ENCODE measurements at places on chromosomes 6 and 20.
A peak's percentile ranks its signal among the peaks of the same experiment; 100 is the strongest.

DNA sequence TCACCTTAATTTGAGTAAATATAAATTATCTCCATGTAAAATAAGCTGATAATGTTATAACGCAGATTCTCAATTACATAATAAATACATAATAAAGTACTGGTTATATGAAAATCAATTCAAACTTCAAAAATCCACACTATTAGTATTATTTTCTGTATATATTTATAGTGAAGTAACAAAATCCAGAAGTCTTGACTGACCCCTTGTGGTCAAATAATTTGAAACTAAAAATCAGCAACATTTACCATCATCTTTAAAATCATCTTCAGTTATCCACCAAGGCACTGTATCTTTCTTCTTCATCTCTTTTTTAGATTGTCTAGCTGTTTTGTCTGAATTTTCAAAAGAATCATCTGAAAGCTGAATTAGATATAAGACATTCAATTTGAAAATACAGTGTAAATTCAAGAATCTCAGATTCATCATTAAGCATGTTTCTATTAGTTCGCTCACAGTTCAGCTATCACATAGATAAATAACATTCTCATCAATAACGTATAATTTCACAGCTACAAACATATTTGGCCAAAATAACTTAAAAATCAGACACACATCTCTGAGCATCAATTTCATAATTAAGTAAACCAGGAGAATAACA is 6.5 kb downstream of the CEP162 start:
- peak; percentile 49 for DNase-seq

GRCh38 chr6:25197111-25197510 is 82.1 kb upstream of the CARMIL1 start:
- no peak for DNase-seq

GRCh38 chr20:23588434-23589403 is 17.0 kb downstream of the CST9 start:
- no peak for DNase-seq

GRCh38 chr6:64815718-64816117 is 891.3 kb downstream of the EYS start:
- peak; percentile 88 for DNase-seq

DNA sequence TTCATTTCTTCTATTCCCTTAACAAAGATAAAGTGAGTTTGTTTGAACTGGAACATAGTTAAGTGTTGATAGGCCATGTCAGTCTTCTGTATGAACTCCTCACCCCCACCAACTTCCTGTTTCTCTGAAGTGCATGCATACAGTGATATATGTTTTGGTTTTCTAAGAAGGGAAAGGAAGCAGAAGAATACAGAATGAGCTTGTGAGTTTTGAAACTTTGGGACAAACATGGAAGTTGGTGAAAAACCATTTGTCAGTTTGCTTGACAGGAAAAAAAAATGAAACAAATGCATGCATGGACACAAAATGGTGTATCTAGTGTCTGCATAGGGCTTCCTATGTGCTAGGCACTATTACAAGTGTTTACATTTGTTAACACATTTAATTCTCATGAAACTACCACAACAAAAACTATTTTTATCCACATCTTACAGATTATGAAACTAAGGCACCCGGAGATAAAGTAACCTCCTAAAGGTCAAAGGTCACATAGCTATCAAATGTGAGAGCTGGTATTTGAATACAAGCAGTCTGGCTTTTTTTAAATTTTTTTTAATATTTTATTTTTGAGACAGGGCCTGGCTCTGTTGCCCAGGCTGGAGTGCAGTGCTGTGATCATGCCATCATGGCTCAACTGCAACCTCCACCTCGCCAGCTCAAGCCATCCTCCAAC is 105.9 kb downstream of the ADGRB3 start:
- no peak for DNase-seq

DNA sequence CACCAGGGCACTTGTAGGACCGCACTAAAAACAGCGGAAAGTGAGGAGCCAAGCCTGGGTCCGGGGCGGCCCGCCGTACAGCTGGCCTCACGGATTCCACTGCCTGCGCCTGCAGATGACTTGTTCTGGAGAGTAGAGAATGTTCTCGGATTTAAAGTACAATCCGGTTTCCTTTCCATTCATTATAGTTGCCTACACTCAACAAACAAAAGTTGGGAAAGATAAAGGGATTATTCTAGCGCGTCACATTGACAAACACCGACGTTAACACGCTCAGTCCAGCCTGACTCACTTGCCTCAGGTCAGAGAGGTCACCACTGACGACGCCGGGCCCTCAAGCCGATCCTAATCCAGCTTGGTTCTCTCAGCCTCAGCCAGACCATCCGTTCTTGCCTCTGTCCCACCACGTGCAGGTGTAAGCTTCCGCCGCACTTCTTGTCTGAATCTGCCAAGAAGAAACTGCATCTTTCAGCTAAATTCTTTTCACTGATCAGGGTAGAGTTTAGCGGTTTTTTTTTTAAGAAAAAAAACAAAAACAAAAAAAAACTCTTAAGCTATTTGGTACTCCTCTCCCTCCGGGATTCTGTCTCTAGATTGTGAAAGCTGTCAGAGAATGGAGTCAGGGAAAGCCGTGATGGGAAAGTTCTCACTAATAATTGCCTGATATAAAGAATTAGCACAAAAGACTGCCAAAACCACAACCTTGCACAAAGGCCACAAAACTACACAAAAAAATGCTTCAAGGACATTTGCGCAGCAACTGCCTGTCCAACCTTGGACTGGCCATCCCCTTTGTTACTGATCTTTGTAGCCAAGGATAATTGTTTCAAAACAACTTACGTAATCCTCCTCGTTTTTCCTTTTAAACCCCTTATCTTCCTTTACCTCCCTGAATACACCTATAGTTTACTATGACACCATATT is 1.1 kb upstream of the PHF10 start:
- DNase-seq: peak; percentile 97

DNA sequence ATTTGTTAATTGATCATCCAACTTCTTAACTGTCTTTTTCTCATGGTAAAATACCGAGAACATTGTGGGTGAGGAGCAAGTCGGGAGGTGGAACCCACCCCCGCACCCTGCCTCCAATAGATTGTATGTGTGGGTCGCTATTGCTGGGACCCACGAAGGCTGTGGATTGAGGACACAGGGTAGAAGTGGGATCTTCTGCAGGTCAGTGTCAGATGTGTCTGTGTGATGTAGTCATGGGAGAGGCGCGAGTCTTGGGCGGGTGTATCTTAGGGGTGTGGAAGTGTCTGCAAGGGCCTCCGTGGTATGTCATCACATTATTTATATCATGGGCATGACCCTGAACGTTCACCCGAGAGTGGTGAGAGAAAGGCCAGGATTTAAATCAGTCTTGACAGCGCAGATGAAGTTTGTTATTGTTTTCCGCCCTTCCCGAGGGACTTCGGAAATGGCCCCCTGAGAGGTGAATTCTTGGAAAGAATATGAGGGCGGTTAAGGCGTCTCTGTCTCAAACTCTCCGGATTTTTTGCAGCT is 472 bp upstream of the PAQR8 start:
- DNase-seq: peak; percentile 55

- DNase-seq: no peak
Measured at GRCh38 chr20:13661070-13661685, 22.4 kb upstream of the TASP1 start.

- DNase-seq: no peak
Measured at GRCh38 chr6:14110001-14110818, 7.4 kb upstream of the CD83 start.

DNA sequence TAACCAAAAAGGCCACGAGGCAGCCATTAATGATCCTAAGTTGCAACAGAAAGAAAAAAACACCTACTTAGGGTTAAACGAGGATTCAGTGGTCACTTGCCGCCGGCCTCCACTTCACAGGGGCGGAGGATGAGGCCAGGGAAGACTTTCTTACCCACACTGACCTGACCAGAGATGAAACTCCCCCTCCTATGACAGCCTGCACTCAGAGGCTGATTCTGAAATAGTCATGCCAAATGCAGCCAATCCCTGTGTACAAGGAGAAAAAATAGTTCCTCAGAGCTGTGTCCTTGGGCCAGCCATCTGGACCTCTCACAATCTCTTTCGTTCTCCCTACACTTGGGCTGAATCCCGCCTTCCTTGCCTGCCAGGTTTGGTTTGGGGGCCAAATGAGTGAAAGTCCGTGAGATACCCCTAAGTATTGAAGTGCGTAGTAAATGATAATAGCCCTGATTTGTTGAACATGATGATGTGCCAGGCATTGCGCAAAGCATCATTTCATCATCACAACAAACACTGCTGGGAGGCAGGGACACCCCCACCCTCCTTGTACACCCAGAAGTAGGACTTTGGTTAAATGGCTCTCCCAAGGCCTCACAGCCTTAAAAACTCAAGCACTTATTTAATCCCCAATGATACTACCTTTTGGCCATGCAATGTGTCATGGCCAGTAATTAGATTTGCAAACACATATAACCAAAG is 3.2 kb upstream of the IRF4 start:
- DNase-seq: peak; percentile 39

DNA sequence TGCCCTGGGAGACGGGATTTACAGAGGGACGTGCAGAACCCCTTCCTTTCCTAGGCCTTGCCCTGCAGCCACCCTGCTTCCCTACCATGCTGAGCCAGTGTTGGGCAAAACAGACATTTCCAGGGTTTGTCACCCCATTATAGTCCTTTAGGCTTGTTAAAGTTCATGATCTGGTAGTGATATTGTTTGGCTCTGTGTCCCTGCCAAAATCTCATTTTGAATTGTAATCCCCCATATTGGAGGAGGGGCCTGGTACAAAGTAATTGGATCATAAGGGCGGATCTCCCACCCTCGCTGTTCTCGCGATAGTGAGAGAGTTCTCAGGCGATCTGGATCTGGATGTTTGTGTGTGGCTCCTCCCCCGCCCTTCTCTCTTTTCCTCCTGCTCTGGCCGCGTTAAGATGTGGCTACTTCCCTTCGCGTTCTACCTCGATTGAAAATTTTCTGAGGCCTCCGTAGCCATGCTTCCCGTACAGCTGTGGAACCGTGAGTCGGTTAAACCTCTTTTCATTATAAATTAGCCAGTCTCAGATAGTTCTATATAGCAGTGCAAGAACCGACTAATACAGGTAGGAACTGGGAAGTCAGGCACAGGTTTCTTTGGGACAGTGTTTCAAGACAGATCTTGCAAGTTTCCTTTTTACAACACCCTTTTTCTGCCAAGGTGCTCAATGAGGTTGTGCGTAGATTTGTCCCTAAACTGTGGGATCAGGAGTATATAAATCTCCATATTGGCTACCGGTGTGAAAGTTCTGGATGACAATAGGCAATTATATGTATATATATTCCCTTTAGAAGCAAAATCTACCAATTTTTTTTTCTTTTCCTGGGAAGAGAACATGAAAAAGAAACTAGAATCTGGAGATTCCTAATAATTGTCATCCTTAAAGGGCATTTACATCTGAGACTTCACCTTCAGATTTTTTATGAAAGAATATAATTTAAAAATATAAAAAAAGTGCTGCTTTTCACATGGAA is 152.1 kb downstream of the SAMD5 start:
- DNase-seq: no peak

DNA sequence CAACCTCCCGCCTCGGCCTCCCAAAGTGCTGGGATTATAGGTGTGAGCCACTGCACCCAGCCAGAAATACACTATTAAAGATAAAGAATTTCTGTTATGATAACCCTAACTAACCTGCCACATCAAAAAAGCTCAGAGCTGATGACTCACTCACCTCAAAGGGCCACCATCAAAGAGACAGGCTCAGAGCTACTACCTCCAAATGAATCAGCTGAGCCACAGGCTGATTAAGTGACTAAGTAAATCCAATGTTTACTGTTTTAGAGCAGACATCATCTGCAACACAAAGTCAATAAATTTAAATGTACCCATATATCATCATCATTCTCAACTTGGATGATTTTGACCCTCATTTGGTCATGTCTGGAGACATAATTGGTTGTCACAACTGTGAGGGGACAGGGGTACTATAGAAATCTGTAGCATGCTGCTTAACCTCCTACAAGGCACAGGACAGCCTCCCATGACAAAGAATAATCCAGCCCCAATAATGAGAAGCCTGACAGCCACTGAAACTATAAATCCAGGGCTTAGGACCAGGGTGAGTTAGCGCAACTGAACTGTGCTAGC is 106.5 kb downstream of the ATP9A start:
- peak; percentile 42 for DNase-seq

- DNase-seq: no peak
Measured at GRCh38 chr6:110781522-110782214, 33.6 kb downstream of the CDK19 start.

Data from fibroblast of villous mesenchyme (primary cell).